AG20443 (cell line): ENCODE measurements at places on chromosomes 4 and X.

DNA sequence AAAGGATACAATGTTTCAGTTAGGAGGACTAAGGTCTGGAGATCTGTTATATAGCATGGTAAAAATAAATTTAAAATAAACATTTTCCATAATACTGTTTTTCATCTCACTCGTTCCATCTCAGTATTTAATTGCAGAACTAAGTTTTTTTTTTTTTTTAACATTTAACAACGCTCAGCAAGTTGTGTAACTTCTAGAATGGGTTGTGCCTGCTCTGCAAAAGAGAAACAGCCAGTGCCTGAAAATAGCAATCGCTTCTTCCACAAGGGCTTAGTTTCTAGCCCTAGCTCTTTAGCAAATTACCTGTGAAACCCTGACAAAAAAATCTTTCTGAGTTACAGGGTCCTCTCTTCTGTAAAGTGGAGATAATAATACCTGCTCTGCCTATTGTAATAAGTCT lies 41.9 kb downstream of the CNGA1 start:
- DNase-seq, result no peak

DNA sequence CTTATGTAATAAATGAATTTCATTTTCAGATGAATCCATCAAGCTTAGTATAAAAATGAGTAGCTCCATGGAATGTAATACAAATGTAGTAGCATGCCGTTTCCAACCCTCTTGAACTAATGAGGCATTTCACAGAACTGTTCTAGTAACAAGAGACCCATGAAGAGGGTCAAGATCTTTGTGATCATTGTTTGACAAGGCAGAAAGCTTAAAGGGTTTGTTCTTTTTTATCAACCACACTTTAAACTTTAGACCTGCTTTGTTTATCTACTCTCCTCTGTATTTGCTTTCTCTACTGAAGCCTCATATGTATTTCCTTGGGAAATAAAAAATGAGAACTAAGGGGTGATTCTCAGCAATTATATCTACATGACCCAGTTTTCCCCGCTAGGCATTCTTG lies 513.9 kb downstream of the ARAP2 start:
- DNase-seq, result no peak

- DNase-seq, result no peak
Measured at GRCh38 chr4:84623661-84624060, 40.7 kb downstream of the CDS1 start.

- DNase-seq, result no peak
Measured at GRCh38 chrX:19555683-19556082, 40.4 kb upstream of the MAP3K15 start.

GRCh38 chrX:13087322-13088155 lies 43.1 kb upstream of the FAM9C start:
- no peak for DNase-seq

- no peak for DNase-seq
Measured at GRCh38 chr4:112858751-112859150, 190.7 kb upstream of the ANK2 start.

GRCh38 chr4:78213218-78213617 lies 156.1 kb downstream of the FRAS1 start:
- DNase-seq, result no peak

GRCh38 chr4:134624365-134624764 lies 422.8 kb upstream of the PABPC4L start:
- no peak for DNase-seq

GRCh38 chr4:99950913-99951254 lies 809 bp upstream of the H2AZ1 start:
- no peak for DNase-seq

DNA sequence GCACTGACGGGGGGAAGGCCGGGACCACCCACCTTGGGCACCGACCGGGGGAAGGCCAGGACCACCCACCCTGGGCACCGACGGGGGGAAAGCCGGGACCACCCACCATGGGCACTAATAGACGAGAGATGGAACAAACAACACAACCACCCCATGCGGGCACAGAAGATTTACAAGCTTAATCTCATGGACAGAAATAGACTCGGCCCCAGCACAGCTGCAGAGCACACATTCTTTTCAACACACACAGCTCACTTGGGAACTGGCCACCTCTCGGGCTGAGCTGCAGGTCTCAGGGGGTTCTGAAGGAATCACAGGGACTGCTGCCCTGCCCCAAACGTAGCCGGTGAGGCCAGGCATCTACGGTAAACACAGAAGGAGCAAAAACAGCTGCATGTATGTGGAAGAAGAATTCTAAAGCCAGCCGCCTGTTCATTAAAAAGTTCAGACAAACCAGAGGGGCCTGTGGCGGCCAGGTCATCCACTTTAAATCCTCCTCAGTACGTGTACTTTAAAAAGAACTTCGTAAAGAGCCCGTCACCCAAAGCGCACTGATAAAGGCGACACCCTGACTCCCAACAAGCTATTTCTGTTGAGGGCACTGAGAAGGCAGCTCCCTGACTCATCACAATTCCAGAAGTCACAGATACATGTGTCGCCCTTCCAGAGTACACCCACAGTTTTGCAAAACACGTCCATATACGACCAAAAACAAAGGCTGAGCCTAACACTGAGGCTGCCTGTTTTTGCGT lies 17.7 kb downstream of the PPP2R3B start:
- peak; percentile 69 for DNase-seq

DNA sequence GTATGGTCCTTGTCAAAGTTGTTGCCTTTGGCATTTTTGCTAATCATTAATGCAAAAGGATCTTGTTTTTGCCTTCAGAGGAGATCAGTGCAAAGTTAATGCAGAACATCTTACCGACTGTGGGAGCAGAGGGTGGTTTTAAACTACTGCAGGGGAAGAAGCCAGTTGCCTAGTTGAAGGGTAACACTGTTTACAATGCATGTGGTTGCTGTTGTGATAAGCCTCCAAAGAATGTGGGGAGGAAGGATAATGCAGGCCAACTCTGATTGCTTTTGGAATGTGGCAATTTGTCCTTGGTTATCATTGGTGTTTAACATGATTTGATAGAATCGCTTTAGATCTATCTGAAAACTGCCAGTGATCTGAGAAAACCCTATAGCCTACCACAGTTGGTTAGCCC lies 204.3 kb upstream of the TLL1 start:
- DNase-seq, result no peak

DNA sequence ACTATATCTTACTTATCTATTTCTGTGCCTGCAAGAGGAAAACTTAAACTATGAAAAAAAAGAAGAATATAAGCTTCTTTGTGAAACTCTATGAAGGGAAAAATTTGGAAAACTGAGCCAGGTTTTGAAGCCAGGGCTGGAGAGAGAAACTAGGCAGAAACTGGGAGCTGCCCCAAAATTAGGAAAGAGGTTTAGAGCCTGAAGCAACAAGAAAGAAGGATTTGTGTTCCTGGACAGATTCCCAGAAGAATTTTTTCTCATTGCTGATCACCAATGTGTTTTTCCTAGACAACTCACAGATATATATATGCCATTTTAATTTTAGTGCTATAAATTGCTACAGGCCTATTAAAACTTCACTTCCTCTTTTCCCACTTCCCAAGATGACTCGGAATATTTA lies 245.0 kb upstream of the GEMIN8 start:
- DNase-seq, result no peak

GRCh38 chr4:20589436-20589835 lies 110.8 kb upstream of the PACRGL start:
- DNase-seq, result no peak

GRCh38 chr4:77044461-77045150 lies 31.2 kb downstream of the CCNI start:
- DNase-seq, result peak; percentile 14

GRCh38 chr4:147096667-147097604 lies 151.3 kb upstream of the TTC29 start:
- DNase-seq, result peak; percentile 38

DNA sequence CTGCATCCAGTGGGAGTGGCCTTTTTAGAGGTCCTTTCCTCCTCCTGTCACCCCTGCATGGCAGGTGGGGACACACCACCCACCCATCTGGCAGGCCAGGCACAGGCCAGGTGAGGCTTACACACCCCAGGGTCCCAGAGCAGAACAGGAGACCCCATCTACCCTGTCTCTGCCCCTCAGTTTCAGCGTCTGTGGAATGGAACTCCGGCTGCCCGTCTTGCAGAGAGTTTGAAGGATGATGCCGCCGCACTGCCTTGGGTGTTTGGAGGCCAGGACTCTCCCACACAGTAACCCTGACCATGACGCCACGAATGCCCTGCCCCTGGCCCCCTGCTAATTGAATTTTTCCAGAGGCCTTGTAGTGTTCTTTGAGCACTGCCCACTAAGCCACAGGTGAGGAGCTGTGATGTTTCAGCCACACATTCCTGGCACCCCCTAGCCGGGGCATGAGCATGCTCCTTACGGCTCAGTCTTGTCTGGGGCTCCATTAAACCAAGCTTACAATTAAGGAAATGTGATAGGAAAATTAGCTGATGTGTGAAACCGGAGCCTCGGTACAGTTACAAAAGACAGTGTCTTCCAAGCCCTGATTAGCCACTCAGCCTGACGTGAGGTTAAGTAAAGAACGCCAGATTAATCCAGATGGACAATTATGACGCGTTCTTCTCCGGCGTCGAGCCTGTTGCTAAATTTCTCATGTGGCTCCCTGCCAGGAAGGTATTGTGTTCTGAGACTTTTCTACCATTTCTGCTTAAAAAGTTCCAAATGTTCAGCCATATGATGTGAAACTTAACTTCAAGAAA lies 39.3 kb downstream of the HMX1 start:
- DNase-seq, result no peak
